ENCODE measurements at places on chromosomes 7 and 10.

- DNase-seq, result no peak
These were observed 153.5 kb upstream of the ITGB1 start for GRCh38 chr10:33111488-33112051.

DNA sequence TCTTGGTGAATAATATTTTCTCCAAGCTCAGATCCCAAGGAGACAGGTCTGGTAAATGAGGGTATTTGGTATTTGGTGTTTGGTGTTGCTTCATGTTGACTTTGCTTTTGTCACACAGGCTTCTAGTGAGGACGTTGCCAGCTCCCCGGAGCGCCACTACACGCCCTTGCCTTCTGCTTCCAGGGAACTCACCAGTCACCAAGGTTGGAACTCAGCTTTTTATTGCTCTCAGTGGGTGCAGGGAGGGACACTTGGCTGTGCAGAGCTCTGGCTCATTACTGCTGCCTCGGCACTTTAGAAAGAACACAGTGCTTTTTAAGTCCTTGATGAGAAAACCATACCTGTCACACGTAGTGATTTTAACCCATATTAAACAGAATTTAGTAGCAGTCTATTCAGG is 892.9 kb downstream of the LRMDA start:
- no peak for DNase-seq

DNA sequence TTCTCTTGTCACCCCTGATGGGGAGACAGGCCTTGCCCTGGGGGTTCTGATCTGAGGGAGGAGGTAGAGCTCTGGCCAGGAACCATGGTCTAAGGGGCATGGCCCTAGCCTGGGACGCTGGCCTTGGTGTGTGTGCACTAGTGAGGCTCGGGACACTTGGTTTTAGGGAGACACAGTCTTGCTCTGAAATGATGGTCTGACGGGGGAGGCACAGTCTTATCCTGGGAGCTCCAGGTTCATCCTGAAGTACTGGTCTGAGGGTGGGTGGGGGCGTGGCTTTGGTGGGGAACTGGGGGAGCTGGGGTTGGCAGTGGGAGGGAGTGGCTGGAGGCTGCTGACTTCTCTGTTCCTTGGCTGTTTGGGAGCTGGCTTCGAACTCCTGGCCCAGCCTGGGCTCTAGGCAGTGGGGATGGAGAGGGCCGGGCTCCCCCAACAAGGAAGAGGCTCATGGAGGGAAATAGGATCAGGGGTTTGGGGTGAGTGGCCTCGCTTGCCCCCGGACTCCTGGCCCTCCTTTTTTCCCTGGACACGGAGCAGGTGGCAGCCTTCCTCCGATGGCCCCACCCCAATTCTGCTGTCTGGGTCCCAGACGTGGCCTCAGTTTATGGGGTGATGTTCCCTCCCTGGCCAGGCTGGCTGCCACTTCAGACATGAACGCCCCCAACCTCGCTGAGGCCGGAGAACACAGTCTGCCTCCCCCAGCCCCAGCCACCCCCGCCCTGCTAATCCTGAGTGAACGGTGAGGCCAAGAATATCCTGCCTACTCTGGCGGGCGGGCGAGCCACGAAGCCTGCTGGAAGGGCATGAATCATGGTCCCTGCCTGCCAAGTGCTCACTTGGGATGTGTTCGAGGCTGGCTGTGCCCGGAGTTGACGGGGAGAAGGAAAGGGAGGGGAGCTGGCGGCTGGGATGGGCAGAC is 43.5 kb downstream of the TMEM270 start:
- DNase-seq, result no peak

DNA sequence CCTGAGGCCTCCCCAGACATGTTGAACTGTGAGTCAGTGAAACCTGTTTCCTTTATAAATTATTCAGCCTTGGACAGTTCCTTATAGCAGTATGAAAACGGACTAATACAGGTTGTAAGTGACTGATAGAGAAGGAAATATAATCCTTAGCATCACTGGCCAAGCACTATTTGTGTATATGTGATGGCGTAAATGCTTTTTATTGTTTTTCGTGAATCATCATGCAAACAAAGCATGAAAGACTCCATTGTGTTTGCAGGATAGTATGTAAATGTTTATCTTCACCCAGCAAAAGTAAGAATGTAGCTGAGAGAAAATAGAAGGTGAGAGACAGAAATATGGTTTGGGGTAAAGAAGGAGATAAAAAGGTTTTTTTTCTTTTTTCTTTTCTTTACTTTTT is 92.5 kb upstream of the LRGUK start:
- no peak for DNase-seq

DNA sequence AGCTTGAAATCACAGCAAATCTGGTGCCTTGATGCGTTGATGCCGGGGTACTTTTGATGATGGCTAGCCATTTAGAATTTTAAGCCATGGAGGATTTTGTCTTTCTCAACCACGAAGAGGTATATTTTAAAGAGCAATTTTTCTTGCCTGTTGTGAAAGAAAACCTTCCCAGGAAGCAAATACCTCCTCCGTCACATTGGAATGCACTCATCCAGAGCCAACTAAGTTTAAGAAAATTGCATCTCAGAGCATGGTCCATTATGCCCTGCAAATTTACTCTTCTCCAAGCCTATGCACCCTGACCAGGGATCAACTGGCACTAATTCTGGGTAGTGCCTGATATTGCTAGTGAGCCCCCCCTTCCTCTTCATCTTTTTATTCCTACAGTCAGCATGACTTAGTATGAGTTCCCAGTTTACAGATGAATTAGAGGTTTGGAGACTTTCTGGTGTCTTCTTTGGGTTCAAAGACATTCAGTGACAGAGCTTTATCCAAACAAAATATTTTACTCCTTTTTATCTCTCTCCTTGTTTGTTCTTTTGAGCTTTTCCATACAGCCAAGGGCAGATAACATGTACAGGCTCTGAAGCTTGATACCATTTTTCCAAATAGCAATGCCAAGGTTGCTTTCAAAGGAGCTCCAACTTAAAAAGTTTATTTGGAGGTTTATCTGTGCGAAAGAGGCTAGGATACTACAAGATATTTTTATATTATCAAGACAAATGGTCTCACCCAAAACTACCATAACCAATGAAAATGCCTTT is 56.6 kb upstream of the ANK3 start:
- no peak for DNase-seq

GRCh38 chr10:103241262-103242011 is 4.2 kb upstream of the RPEL1 start:
- DNase-seq, result no peak

GRCh38 chr7:41164440-41164839 is 538.5 kb downstream of the INHBA start:
- DNase-seq, result no peak

DNA sequence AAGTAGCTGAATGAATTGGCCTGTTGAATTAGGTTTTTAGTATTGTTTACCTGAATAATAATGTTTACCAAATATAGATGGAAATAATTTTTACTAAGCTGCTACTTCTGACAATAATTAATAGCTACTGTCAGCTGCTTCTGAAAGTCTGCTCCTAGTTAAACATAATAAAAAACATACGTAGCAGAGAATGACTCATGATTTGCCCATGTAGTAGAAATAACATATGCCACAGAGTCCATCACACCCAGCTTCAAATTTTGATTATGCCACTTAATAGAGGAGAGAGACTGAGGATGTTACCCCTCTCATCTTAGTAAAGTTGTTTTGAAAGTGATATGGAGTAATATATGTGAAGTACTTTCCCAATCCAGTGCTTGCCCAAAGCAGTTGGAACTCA is 57.6 kb upstream of the MDFIC start:
- no peak for DNase-seq

DNA sequence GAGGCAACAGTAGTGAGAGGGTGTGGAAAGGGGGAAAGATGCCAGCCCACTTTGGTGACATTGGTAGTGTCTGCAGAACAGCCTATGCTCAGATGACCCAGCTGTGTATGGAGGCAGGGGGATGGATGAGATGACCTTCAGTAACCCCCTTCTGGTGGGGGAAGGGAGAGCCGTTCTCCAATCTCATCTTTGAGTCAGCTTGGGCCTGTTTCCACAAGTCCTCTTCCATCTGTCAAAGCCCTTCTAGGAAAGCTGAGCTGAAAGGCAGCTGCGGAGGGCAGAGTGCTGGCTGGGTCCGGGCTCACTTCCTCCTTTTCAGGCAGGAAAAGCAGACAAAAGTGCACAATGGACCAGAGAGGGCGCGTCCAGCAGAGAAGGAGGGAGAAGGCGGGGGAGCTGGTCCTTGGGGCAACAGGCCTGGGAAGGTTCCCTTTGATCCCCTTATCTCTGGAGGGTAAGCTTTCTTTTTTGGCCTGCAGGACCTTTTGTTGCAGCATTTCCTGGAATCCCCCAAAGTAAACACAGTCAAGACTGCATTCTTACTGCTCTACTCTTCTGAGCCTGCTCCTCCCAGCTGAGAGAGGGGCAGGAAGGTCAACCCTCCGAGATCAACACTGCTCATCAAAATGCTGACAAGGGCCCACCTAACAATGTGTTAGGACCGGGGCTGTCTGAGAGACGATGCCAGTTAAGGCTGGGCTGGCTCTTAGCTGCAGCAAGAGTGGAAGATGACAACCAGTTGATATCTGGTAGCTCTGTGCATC is 1.2 kb upstream of the LRMDA start:
- no peak for DNase-seq

GRCh38 chr10:27770181-27770580 is 24.6 kb upstream of the MKX start:
- DNase-seq, result no peak

- DNase-seq, result peak; percentile 62
These were observed 640 bp downstream of the ANKMY2 start for GRCh38 chr7:16644636-16645592.

GRCh38 chr10:97197030-97197500 is 11.3 kb upstream of the SLIT1 start:
- no peak for DNase-seq

DNA sequence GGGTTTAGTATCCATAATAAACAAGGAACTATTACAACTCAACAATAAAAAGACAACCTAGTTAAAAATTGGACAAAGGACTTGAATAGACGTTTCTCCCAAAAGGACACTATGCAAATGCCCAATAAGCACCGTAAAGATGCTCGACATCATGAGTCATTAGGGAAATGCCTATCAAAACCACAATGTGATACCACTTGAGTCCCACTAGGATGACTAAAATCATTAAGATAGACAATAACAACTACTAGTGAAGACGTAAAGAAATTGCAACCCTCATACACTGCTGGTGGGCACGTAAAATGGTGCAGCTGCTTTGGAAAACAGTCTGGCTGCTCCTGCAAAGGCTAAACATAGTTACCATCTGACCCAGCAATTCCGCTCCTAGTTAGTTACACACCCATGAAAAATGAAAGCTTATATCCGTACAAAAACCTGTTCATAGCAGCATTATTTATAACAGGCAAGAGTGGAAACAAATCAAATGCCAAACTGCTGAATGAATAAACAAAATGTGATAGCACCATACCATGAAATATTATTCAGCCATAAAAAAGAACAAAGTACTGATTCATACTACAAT is 17.3 kb downstream of the CCDC3 start:
- DNase-seq, result no peak

GRCh38 chr10:43128958-43129706 is 9.1 kb upstream of the CSGALNACT2 start:
- DNase-seq, result no peak

DNA sequence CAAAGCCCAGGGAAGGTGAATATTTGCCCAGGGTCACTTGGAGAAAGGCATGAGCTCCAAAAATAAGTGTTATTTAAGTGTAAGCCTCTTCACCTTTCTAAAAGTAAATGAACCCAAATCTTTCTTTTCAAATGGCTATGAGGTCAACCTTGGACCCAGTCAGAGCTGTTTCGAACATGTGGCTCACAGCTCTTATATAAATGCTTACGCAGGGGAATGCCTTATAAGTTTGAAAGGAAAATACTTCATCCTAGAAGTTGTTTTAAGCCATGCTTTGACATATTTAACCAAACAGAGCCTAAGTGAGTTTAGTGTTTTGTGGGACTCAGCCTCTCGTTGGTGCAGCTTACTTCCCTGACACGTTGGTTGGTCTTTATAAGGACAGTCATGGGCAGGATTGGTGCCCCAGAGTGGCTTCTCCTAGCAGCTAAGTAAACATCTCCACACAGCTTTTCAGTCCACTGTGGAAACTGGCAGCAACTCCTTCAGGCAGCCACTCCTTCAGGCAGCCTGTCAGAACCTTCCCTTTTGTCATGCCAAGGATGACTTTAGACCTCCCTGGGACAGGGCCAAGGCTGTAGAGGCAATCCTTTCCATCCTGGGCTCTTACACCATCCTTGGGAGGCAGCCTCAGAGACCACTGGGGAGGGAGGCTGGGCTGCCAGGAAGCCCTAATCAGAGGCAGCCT is 43.6 kb downstream of the MINDY4 start:
- no peak for DNase-seq

GRCh38 chr10:114304017-114304570 is 65.0 kb downstream of the VWA2 start:
- peak; percentile 52 for DNase-seq

GRCh38 chr7:137791930-137792329 is 54.8 kb downstream of the DGKI start:
- no peak for DNase-seq

GRCh38 chr7:107898997-107899594 is 8.1 kb downstream of the DLD start:
- DNase-seq, result no peak

GRCh38 chr10:630581-631073 is 58.8 kb downstream of the DIP2C start:
- no peak for DNase-seq

- no peak for DNase-seq
These were observed 54.8 kb upstream of the CACUL1 start for GRCh38 chr10:118809357-118810220.

DNA sequence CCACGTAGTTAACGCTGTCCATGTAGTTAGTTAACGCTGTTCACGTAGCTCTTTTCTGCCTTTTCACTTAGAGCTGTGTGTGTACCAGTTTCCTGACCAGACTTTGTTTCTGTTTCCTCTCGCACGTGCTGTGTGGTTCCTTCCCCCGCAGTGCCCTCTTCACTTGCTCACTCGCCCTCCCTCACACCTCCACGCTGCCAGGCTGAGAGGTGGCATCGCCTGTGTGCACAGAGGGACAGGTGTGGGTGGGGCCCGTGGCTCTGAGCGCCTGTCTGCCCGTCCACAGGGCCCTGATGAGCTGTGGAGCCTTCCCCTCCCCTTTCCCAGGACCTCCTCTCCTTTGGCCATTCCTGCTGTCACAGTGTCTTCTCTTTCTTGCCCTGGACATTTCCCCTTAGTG is 30.6 kb downstream of the WDR37 start:
- DNase-seq, result no peak

DNA sequence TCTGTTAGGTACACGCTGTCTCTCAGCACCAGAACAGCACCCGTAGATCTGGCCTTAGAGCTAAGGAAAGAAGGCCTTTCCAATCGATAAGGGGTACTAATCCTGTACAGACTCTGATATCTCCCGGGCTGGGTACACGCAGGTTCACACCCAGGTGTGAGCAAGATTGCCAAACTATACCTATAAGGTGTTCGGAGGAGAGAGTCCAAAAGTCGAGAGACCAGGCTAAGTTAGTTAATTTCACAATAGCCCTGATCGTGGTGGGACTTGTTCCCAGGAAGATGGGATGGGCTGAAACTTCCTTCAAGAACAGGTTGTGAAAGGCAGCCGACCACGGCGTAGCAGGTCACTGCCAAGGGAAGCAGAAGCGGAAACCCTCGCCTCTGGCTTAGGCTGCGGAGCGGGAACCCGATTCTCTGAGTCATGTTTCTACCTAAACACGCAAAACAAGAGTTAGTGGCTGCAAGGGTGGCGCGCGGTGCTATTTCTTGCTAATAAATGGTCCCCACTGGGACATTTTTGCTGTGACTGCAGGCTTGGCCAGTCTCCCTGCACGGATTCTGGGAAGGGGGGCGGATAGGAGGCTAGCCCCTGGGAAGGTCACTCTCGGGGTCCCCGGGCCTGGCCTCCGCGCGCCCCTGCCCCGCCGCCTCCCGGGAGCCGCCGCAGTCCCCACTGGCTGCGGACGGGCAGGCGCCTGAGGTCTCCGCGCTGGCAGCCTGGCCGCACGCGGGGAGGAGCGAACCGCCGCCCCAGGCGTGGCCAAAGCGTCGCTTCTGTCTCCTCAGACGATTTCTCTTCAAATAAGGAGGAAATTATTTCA is 75.4 kb upstream of the PDSS1 start:
- no peak for DNase-seq

Measured in stimulated activated naive CD4-positive, alpha-beta T cell (primary cell).